ENCODE measurements at places on chromosomes 7 and 10.

- no peak for DNase-seq
Observed at GRCh38 chr10:89518108-89518507, 17.3 kb downstream of the SLC16A12 start.

GRCh38 chr10:116756277-116756676 is 13.9 kb upstream of the HSPA12A start:
- peak; percentile 95 for DNase-seq

DNA sequence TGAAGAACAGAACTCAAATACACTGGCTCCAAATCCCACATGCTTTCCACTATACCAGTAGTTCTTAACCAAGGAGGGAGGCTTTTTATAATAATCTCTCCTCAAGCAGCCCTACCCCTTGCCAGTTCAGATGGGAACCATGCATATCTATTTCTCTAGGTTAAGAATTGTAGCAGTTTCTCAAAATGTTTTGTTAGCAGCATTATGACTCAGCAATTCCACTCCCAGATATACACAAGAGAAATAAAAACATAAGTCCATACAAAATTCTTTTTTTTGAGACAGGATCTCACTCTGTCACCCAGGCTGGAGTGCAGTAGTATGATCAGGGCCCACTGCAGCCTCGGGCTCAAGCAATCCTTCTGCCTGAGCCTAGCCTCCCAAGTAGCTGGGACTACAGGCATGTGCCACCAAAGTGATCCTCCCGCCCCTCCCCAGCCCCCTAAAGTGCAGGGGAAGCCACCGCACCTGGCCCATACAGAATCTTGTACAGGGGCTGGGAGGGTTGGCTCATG is 18.1 kb downstream of the YWHAG start:
- no peak for DNase-seq

GRCh38 chr7:25134358-25135010 is 9.4 kb upstream of the CYCS start:
- DNase-seq: no peak

DNA sequence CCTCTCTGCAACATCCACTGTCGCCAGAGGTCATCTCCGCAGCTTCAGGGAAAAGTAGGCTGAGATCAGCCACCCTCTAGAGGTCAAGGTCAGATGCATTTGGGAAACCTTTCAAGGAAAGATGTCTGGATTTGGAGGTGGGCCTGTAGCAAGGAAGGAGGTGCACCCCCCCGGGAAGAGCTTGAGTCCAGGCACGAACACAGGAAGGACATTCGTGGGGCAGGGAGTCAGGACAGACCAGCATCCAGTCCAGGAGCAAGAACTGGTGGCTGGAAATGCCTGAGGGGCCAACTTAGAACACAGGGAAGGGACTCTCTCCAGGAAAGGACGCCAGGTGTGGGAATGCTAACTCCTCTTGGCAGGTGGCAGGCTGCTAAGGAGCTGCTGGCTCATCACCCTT is 614.1 kb upstream of the MGMT start:
- DNase-seq: no peak

GRCh38 chr10:107747851-107748250 is 583.3 kb upstream of the SORCS1 start:
- no peak for DNase-seq

GRCh38 chr10:70462349-70462984 is 16.1 kb upstream of the PALD1 start:
- peak; percentile 71 for DNase-seq

DNA sequence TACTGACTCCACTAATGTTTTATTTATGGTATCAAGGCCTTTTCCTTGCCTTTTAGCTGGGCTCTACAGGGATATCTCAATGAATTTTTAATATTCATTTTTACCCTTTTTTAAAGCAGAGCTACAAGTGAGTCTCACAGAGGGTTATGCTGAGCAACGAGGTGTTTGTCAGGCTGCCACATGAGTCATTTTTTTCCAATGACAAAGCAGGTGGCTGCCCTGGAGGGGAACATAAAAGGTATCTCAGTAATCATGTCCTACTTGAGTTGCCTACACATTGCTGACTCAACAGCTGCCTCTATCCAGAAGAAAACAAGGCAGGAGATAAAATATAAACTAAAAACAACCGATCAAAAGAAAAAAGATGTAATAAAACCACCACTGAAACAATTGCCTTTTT is 1004.9 kb upstream of the POT1 start:
- no peak for DNase-seq
